ENCODE measurements at places on chromosomes 12 and 14.

GRCh38 chr12:49843411-49843810, 505 bp upstream of the BCDIN3D start:
- DNase-seq: peak; percentile 84

GRCh38 chr14:87252103-87252502, 740.9 kb downstream of the GALC start:
- no peak for DNase-seq

- no peak for DNase-seq
Measured at GRCh38 chr12:98403385-98403784, 112.0 kb upstream of the TMPO start.

DNA sequence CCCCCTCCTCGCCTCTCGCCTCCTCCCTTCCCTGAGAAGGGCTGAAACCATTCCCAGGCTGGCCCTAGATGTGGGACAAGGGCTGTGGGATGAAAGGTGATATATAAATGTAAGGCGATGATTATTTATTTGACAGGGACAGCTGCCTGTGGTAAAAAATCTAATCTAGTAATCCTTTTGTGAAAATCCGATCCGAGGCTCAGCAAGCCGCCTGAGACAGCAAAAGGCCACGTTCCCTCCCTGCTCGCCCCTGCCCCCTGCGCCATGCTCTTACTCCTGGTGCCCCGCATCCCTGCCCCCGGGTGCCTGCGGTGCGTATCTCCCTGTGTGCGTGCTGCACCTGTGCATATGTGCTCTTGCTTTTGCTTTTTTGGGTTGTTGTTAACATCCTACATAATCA, 65.2 kb downstream of the TSPAN9 start:
- no peak for DNase-seq

DNA sequence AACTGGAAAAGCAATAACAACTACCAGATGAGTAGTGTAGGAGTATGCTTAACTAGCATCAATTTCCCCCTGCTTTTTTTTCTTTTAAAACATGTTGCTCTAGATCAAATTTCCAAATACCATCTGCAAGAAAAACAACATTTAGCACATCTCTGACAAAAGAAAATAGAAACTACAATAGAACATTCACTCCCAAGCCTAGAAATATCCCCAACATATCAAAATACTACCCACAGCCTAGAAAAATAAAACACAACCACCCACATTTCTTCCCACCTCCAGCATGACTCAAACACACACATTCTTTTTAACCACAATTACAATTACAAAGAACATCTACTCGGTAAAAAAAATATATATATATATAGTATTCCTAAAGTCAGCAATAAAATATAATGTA, 120.0 kb downstream of the PPFIA2 start:
- no peak for DNase-seq

GRCh38 chr14:22341049-22341448, 248.0 kb downstream of the DAD1 start:
- DNase-seq: no peak

- DNase-seq: no peak
Measured at GRCh38 chr14:104206281-104206904, 68.0 kb downstream of the KIF26A start.
